ENCODE measurements at places on chromosomes 1 and 21.

DNA sequence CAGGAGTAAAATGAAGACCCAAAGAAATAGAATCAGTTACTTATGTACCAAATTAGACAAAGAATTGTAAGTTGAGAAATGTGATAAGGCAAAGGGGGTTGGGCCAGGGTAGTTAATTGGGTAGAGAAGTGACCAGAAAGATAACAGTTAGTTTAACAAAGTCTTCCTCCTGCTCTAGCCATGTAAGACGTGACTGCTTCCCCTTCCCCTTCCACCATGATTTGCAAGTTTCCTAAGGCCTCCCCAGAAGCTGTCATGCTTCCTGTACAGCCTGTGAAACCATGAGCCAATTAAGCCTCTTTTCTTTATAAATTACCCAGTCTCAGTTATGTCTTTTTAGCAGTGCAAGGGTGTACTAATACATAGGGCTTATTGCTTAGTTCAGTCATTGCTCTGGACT, 142.0 kb upstream of the PDE4B start:
- no peak for DNase-seq

GRCh38 chr1:119674835-119675289, 26.8 kb upstream of the ZNF697 start:
- DNase-seq = peak; percentile 65

- no peak for DNase-seq
Observed at GRCh38 chr1:224703702-224704101, 87.6 kb downstream of the CNIH3 start.

GRCh38 chr1:79920960-79921669, 914.6 kb upstream of the ADGRL4 start:
- DNase-seq = no peak

GRCh38 chr1:12179111-12179519, 12.3 kb downstream of the TNFRSF1B start:
- peak; percentile 95 for DNase-seq

- DNase-seq = no peak
Observed at GRCh38 chr21:31729622-31730343, 2.1 kb downstream of the SCAF4 start.

GRCh38 chr1:206680279-206680678, 4.4 kb upstream of the MAPKAPK2 start:
- no peak for DNase-seq

DNA sequence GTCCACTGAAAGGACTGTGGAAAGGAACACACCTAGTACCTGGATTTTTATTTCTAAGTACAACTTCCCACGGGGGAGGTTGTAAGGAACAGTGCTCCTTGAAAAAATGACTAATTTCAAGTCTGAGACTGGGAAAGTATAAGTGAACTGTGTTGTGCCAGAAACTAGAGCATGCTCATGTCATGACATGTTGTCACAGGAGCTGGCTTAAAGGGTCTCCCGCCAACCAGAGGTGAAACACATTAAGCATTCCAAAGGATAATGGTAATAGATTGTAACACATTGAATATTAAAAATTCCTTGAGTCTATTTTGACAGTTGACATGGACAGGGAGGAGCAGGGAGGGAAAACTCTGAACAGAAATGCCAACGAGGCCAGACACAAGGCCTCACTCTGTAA, 6.3 kb downstream of the ATP2B4 start:
- DNase-seq = no peak

DNA sequence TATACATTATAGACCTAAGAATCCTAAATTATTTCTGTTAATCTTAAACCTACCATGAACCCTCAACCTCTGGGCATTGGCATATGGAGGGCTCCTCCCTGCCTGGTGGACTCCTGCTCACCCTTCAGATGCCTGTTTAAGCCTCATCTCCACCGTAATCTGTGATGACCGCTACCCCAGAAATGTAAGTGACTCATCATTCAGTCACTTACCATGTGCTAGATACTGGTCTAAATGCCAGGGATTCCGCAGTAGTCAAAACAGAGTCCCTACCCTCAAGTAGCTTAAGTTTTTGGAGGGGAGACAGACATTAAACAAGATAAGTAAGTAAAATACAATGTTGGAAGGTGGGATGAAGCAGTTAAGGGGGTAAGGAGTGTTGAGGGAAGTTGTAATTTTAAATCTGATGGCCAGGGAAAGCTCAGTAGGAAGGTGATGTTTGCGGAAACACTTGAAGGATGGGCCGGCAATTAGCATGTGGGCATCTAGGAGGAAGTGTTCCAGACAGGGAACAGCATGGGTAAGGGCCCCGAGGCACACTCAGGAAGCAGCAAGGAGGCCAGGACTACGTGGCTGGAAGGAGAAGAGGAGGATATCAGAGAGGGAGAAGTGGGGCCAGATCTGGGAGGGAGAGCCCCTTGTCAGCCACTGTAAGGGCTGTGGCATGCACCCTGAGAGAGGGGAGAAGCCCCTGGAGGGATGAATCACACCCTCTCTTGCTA, 141.7 kb upstream of the HOOK1 start:
- peak; percentile 32 for DNase-seq

DNA sequence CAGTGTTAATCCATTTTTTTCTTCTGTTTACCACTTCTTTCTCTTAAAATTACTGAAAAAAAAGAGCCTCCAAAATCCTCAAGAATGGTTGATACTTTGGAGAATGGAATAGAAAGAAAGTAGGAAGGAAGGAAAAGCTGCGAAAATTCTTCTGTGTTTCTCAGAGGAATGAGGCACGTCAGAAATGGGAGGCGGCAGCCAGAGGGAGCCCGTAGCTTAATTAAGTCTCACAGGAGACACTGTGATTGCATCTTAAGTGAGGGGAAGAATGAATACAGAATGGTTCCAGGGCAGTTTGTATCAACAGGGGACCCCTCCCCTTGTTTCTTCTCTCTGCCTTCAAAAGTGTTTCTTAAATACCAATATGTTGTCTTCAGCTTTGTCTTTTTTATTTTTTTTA, 1099.5 kb downstream of the PLA2G4A start:
- peak; percentile 34 for DNase-seq

- DNase-seq = no peak
Observed at GRCh38 chr1:148372731-148373130, 110.4 kb downstream of the PPIAL4G start.

DNA sequence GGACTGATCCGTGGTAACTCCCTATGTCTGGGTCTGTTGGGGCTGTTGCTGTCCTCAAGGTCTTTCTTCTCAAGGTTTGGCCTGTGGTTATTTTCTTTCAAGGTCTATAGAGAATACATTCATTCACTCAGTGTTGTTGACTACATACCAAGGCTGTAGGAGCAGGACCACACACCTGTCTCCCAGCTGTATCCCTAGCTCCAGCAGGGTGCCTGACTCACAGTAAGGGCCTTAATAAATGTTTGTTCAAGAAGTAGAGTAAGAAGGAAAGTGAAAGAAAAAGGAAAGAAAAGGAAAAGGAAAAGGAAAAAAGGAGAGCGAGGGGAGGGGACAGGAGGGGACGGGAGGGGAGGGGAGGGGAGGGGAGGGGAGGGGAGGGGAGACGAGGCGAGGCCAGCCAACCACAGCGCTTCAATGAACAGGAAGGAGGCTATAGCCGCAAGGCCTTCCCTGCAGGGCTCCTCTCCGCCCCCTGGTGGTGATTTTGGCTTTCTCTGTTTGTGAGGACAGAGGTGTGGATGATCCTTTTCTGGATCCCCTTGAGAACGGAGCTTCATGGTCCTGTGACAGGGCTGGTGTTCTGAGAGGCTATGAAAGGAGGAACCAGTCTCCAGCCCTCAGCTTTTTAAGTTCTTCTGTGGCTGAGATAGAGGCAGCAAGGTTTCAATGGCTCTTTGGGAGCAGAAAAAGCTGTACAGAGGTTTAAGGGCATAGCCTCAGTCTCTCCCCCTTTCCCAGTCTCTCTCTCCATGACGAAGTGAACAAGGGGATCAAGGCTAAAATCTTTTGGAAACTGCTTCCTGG, 30.6 kb upstream of the LCE5A start:
- DNase-seq = no peak

DNA sequence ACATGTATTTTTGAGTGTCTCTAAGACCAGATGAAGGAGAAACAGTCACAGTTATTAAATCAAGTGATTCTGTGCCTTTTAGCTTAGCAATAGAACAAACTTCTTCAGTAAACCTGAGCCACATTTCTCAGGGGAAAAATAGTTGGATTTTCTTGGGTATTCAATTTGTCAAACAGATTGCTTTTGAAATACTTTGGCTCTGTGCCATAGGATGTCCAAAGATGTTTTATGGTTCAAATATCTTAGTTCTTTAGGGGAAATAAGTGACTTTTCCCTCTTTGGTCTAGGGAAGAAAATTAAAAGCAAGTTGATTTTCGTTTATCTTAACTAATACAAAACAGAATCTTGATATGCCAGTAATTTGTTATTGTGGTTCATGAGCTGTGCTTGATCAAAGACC, 125.9 kb downstream of the ATP5PO start:
- DNase-seq = no peak

DNA sequence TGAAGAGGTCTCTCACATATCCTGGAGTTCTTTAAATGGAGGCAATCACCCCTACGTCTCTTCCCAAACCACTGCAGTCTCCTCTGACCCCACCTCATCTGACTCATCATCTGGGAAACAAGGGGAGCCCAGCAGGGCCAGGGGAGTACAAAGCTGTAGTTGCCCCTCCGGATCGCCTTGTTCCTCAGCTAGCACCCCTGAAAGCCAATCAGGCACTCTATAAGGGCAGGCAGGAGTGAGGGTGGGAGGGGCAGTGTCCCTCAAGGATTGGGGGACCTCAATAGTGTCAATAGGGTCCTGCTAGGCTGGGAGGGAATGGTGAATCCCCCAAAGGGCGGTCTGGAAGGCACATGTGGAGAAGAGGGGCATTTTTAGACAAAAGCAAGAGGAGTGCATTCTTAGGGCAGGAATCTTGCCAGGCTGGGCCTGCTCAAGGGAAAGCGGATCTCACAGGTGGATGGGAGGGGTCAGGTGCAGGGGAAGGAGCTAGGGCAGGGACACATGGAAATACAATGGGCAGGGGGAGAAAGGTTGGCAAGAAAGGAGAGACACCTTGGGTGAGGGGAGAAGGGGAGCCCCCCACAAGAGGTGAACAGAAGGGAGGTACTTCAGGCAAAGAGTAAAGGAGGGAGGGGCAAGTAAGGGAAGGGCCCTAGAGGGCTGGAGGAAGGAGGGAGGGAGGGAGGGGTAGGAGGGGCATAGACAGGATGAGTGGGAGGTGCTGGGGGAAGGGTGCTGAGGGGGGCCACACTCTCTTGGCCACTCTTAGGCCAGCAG, 5.8 kb downstream of the SHISA4 start:
- no peak for DNase-seq

DNA sequence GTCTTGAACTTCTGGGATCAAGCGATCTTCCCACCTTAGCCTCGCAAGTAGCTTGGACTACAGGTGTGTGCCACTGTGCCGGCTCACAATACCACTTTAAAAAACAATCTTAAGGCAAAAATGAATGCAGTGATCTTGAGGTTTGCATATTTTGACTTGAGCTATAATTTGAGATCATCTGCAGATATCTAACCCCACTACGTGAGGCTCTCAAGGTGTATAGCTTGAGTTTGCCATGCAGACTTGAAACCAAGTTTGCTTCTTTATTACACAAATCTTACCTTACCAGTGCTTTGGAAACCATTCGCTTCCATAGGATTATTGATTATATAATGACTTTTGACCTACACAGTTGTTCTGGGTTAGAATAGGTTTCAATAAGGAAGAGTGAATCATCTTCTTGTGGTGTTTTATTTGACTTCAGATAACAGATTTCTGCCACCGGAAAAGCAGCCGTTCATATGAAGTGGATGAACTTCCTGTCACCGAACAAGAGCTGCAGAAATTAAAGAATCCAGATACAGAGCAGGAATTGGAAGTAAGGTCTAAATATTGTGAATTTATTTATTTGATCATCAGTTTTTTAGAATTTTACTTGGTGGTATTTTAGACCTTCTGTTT, 155.1 kb downstream of the VPS13D start:
- DNase-seq = no peak

DNA sequence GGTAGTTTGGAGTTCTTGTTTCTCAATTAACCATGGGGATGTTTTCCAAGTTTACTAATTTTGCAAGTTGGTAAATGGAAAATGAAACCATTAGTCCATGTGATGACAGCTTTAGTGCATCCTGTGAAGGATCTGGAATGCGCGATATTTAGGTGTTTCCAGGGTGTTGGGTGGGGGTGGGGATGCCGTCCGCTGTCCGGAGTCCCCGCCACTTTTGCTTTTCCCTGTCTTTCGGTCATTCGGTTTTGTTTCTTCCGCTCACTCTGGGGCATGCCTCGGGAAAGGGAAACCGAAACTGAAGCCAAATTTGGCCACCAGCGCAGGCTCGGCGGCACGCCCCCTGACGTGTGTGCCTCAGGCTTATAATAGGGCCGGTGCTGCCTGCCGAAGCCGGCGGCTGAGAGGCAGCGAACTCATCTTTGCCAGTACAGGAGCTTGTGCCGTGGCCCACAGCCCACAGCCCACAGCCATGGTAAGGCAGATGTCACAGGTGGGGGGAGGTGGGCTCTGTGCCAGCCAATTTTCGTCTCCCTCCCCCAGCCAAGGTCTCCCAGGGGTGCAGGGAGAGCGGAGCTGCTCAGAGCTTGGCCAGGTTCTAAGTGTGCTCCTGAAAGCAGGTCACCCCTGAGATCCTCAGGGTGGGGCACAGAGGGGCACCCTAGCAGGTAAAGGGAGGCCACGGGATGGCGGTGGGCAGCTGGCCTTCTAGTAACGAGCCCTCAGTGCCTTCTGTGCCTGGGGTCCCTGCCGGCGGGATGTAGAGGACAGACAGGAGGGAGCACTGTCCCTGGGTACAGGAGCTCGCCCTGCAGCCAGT, at the start of gene ISG15:
ISG15 (plus strand) TSS at position 393 of the 817 bp plus-strand sequence; CDS start at position 470, 77 bp downstream.
- DNase-seq = peak; percentile 78

DNA sequence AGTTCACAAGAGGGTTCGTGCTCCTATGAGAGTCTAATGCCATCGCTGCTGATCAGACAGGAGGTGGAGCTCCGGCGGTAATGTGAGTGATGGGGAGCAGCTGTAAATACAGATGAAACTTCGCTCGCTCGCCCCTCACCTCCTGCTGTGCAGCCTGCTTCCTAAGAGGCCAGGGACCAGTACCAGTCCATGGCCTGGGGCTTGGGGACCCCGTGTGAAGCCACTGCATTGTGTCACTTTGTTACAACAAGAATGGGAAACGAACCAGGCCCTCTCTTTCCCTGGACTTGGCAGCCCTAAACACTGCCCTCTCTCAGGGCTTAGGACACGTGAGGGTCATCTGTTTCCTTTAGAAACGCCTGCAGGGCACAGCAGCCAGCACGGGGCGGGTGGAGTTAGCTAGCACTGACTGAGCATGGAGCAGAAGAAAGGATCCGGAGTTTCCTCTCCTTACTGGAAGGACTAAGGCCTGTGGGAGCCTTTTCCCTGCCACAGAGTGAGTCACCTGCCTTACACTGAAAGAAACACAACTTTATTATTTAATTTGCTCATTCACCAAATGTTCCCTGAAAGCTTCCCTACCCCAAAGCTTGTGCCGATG, 185.2 kb upstream of the TMEM51 start:
- DNase-seq = peak; percentile 71

GRCh38 chr1:119862276-119862675, 34.0 kb downstream of the ADAM30 start:
- no peak for DNase-seq

- DNase-seq = no peak
Observed at GRCh38 chr1:231526536-231526935, 1.9 kb upstream of the TSNAX start.

DNA sequence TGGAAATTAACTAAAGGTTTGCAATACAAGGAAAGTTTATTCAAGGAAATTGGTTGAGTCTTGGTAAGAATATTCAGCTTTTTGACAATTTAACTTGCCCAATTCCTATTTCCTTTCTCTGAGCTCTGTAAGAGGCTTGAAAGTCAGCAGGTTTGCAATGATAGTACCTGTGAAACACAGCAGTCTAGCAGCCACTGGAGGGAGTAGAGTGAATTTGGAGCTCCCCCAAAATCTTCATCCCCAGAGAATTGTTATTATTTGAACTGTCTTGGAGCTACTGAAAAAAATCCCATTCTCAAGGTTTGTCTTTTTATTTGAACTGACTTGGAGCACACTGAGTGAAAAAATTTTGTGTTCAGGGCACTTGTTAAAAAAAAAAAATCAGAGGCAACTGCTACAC, 654.2 kb upstream of the PKN2 start:
- DNase-seq = no peak

Measured in kidney capillary endothelial cell (primary cell).